Cortex of kidney (tissue), 1 donor: ENCODE measurements at places on chromosomes 2 and 18.

- no peak for DNase-seq
These were observed 7.7 kb downstream of the ZSCAN30 start for GRCh38 chr18:35282353-35282752.

- no peak for DNase-seq
These were observed 739 bp downstream of the PKDCC start for GRCh38 chr2:42048299-42049220.

- DNase-seq, result no peak
These were observed 21.6 kb downstream of the ASAP2 start for GRCh38 chr2:9228088-9228751.

- DNase-seq, result no peak
These were observed 24.2 kb upstream of the SCYGR1 start for GRCh38 chr2:227411990-227412350.

GRCh38 chr2:122988395-122989221 is 1036.5 kb upstream of the CNTNAP5 start:
- no peak for DNase-seq

DNA sequence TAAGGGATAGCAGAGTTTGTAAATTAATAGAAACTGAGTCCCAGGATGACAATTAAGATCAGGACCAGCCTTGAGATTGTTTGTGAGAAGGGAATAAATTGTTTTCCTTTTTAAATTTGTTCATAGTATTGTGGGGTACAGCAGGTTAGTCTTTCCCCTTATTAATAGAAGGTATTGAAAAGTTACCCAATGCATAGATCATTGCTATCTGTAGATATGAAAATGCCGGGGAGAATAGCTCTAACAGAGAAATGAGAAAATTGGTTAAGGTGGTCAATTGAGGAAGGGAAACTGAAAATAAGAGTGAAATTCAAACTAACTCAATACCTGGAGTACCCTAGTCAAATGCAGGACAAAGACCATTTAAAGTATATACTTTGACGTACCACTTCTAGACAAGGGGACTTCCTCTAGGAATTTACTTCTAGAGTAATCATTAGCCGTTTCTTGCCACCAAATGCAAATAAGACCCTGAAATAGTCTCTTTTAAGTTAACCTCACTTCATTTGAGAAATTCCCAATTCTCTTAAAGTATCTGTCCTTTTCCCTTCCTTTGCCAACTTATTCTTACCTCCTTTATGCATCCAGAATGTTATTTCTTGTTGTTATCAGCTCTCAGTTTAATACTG is 1224.4 kb upstream of the LRRTM1 start:
- no peak for DNase-seq

DNA sequence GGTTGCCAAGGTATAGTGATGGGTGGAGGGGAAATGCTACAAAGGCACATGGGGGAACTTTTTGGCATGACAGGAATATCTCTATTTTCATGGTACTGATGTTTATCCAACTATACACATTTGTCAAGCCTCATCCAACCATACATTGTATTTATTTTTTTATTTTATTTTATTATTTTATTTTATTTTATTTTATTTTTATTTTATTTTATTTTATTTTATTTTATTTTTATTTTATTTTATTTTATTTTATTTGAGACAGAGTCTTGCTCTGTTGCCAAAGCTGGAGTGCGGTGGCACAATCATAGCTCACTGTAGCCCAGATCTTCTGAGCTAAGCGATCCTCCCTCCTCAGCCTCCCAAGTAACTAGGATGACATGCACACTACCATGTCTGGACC is 219.1 kb downstream of the ZRANB3 start:
- no peak for DNase-seq

GRCh38 chr2:53911434-53912189 is 51.8 kb upstream of the GPR75 start:
- no peak for DNase-seq

- no peak for DNase-seq
These were observed 36.7 kb downstream of the PROC start for GRCh38 chr2:127454595-127455565.

GRCh38 chr2:216777637-216778273 is 82.1 kb downstream of the TNP1 start:
- DNase-seq, result no peak

DNA sequence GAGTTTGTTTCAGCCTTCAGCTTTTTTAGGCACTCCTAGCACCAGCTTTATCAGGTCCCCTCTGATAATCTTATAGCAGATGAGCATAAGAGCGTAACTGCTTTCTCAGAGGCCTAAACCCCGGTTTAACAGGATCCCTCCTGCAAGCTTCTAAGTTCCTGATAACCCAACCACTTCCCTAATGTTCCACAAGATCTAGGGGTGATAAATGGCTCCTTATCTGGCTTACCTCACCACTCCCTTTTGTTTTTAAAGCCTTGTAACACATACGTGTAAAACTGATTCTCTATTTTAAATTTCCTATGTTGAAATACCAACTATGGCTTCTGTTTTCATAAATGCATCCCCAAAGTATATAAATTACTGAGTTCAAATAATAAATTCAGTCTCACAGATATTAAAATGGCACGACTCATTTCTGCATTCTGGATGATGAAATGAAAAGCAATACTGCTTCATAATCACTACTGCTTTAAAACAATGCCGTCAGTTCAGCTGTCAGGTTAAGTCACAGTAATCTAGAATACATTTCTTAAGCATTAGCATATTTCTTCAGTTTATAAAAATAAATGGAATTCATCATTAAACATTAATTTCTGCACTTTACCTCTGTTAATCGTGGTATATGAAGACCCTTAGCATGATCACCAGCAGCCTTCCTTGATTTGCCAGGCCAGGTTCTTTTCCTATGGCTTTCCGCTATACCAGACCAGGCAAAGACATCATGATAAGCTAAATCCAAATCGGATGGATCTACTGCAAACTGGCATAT is 126.3 kb downstream of the C2orf74 start:
- DNase-seq, result no peak

GRCh38 chr18:43486462-43486861 is 209.2 kb upstream of the SYT4 start:
- no peak for DNase-seq

DNA sequence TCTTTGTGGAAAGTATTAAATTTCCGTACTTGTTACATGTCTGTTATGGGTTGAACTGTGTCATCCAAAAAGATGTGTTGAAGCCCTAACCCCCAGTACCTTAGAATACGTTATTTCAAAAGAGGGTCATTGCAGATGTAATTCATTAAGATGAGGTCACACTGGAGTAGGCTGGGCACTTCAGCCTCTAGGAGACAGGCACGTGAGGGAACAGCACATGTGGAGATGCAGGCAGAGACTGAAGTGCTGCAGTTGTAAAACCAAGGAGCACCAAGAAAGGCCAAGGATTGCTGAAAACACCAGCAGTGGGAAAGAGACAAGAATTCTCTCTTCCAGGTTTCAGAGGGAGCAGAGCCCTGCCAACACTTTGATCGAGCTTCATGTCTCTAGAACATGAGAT is 4.6 kb upstream of the RHBDD1 start:
- DNase-seq, result no peak

DNA sequence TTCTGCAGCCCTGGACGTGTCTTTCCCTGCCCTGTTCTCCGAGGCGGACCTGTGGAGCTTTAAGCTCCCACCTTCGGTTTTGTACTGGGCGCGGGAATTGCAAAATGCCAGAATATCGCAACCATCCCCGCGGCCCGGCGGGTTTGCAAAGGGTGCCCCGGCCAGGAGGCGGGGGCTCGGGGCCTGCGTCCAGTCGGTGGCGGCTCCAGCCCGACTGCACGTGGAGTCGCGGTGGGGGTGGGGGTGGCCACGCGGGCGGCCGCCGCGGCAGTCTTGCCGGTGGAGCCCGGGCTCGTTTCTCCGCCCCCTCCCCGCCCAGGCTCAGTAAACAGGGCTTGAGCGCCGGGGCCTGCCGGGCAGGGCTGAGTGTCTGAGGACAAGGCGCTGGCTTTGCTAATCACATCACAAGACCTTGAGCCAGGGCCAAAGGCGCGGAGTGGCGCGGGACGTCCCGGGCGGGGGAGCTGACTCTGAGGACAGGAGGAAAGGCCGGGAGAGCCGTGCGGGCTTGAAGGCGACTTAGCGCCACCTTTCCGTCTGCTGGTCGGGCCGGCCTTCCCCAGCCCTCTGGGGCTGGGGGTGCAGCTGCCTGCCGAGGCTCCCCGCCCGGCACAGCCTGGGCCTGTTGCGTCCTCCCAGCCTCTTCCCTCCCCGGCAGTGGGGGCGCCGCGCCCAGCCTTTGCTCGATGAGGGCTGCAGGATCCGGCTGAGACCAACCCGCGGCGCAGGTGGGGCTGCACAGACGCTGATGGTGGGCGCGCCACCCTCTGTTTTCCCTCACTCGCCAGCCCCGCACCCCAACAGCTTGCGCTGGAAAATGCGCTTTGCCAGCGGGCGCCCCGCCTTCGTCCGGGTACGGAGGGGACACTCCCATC is 786 bp upstream of the ZFP36L2 start:
- peak; percentile 66 for DNase-seq

- DNase-seq, result no peak
These were observed 162.2 kb downstream of the SLC39A10 start for GRCh38 chr2:195819276-195819675.

- no peak for DNase-seq
These were observed 265.4 kb downstream of the AFF3 start for GRCh38 chr2:99876956-99877355.

DNA sequence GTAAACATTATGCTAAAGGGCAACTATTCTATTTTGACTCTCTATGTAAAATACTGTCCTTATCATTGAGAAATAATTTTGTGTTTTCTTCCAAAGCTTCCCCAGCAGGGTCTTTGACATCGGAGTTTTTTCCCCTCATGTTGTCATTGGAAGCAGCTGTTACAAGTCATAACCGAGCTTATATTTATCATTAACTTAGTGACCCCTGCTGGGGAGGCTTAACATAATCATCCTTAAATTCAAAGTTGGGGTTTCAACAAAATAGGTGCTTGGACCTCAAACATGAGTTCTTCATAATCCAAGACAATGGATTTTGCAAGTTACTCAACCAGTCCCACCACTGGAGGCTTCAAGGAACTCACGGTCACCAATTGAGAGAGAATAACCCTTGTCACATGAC is 330.9 kb downstream of the DCC start:
- no peak for DNase-seq

DNA sequence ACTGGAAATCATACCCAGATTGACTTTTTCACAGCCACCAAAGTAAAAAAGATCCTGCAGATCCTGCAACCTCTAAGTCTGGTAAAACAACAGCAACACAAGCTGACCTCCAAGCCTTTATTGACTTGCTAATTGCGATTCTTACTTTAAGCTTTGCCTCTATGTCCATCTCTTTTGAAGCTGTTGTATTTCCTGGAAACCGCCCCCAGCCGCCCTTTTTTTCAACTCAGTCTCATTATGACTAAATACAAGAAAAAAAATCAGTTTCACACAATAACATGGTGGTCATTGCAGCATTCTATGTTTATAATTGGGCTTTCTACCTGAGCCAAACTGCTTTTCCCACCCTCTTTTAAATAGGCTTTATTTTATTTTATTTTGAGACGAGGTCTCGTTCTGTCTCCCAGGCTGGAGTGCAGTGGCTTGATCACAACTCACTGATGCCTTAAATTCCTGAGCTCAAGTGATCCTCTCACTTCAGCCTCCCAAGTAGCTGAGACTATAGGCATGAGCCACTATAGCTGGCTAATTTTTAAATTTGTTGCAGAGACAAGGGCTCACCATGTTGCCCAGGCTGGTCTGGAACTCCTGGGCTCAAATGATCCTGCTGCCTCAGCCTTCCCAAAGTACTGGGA is 76.2 kb downstream of the MOGAT1 start:
- DNase-seq, result no peak

- DNase-seq, result no peak
These were observed 34.5 kb downstream of the PSMG2 start for GRCh38 chr18:12737243-12737902.

GRCh38 chr18:49936821-49937220 is 123.5 kb upstream of the ACAA2 start:
- no peak for DNase-seq

GRCh38 chr2:217800433-217801114 is 202.2 kb downstream of the TNS1 start:
- DNase-seq, result no peak

GRCh38 chr2:7333960-7334493 is 416.8 kb downstream of the RNF144A start:
- no peak for DNase-seq

DNA sequence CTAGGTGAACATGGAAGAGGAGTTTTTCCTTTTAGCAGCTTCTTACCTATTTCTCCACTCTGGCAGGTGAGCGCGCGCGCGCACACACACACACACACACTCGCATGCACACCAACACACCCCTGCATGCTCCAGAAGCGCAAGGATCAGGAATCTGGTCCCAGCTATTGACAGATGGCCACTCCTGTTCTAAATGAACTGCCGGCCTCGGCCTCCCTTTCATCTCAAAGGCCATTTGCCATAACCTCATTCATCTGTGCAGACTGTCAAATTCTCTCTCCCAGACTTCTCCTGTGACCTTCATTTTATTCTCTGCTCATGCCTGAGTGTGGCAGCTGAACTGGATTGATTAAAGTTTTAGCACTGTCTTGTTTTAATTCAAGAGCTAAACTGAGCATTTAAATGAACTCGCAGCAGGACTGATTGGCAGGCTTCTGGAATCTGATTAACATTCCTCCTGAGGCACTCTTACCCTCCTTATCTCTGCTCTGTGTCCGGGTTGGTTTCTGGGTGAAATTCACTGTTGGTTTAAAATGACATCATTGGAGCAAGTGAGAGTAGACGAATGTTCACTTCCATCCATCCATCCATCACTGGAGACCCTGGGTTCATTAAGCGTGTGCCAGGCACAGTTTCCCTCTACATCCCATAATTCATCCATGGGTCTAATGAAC is 58.8 kb downstream of the FECH start:
- no peak for DNase-seq

DNA sequence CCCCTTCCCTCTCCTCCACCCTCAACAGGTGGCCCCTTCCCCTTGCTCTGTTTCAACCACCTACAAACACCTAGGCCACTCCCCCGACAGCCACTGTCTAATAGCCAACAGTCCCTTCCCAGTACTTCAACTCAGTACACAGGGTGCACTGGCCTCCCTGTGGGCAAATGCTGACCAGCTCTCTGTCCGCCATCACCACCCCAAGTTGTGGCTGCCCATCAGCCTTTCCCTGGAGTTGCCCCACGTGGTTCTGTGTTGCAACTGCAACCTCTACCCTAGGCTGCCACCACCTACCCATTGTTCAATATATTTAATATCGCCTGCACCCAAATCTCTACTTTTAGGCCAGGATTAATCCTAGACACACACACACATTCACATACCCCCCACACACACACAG is 173.5 kb downstream of the MREG start:
- DNase-seq, result no peak

- no peak for DNase-seq
These were observed 4.6 kb downstream of the SP140 start for GRCh38 chr2:230230087-230230486.

DNA sequence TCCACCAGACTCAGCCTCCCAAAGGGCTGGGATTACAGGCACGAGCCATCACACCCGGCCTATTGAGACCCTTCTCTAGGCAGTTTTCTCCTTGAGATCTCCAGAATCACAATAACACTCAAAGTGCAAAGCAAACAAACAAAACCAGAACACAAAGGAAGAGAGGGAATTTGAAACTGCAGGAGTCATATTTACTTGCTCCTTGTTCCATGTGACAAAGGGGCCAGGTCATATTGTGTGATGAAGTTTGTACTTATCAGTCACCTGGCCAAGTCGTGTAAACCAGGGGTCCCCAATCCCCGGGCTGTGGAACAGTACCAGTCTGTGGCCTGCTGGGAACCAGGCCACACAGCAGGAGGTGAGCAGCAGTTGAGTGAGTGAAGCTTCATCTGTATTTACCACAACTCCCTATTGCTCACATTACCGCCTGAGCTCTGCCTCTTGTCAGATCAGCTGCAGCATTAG is 26.5 kb downstream of the SCYGR8 start:
- DNase-seq, result no peak

GRCh38 chr2:9710311-9710710 is 79.5 kb upstream of the YWHAQ start:
- no peak for DNase-seq
